ENCODE measurements at places on chromosomes 1 and 21.

GRCh38 chr1:76595024-76595423 is 272.3 kb upstream of the ST6GALNAC5 start:
- no peak for DNase-seq

DNA sequence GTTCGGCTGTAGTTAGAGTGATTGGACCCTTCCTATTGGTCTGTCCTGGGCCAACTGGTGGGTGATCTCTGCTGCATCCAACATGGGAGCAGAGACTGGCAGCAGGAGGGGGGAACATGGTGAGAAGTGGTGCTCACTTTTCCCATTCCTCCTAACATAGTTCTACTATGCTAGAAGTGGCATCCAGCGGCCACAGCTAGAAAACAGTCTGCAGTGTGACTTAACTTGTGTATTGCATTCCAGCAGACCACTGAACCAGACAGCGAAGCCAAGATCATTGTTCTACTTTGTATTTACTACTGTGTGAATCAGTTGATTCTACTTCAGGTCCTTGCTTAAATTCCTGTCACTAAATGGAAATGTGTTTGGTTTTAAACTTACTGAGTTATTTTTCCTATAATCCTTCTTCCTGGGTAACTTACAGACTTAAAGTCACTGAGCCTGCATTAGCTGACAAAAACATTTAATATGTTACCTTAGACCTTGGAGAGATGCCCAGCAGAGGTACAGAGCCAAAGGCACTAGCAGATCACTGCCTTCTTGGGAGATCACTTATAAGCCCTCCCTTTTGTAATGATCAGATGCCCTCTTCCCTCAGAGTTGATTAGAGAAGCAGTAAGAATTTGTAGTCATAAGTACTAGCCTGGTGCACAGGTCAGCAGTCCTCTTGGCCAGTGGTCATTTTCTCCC is 8.2 kb downstream of the FABP3 start:
- DNase-seq = no peak

DNA sequence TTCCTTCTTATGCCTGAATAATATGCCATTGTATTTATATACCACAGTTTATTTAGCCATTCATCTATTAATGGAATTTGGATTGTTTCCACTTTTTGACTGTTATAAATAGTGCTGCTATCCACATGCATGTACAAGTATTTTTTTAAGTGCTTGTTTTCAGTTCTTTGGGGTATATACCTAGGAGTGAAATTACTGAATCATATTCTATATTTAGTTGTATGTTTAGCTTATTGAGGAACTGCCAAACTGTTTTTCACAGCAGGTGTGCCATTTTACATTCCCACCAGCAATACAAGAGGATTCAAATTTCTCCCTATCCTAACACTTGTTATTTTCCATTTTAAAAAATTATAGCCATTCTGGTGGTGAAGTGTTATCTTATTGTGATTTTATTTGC is 7.6 kb upstream of the HJV start:
- no peak for DNase-seq

DNA sequence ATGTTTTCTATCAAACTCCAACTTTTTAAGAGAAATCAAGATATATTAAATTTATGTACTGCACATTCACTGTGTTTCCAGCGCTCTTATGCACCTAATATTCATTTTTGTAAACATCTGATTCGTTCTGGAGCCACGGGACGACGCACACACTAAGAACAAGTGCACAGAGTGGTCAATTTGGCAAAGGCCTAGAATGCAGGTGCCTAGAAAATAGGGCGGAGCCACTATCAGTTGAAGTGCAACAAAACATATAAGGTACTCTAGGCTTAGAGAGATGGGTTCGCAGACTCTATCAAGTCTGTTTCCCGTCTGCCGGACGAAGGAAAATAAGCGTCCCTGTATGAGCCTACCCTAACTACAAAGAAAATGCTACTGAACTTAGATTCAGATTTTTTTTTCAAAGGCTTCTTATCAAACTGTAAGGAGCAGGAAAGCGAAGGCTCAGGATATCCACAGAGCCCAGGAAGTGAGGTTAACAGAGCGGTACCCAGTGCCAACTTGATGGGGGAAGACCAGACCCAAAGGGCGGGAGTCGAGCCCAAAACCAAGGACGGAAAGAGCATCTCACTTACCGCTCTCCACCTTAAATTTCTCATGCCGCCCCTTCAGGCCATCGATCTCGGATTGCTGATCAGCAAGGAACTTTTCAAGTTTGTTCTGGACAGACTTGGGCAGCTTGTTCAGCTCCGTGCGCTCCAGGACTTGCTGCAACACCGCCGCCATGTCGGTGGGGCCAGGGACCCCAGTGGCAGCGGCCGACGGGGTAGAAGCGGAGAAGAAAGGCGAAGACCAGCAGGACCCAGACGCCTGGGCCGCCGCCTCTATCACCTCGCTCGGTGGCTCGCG is 526 bp downstream of the TPR start:
- peak; percentile 10 for DNase-seq

DNA sequence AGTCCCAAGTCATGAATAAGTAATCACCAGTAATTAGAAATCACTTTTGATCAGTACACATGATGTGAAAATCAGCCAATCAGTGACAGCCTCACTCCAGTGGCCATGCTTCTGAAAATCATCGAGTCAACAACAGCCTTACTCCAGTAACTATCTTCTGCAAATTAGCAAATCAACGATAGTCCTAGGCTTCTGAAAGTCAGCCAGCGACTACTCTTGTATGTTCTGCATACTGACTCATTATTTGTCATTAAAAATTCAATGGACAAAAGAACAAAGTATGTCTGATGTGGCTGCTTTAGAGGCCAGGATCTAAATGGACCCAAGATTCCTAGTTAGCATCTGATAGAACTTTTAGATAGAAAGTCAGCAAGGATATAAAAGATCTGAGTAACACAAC is 102.5 kb downstream of the GPR52 start:
- DNase-seq = no peak

GRCh38 chr1:62433861-62434617 is 2.8 kb upstream of the USP1 start:
- DNase-seq = peak; percentile 64

GRCh38 chr1:180027949-180028445 is 73.4 kb downstream of the CEP350 start:
- DNase-seq = no peak

DNA sequence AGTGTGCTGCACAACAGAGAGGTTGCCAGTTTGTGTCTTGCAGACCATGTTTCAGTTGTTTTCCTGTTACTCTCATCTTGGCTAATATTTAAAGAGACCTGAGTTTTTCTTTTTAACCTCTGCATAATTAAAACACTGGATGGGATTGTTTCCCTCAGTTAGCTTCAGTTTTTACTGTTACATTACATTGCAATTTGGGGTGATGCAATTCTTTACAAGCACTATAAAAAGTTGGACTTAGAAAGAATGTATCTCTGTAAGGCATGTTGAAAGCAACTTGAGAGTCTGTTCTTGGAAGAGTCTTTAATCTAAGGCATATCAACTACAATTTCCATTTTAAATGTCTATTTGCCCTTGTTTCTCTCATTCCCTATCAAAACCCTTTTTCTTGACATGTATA is 99.1 kb downstream of the DNM3 start:
- no peak for DNase-seq

- DNase-seq = no peak
These were observed 161.8 kb upstream of the PDE4B start for GRCh38 chr1:65630855-65631254.

DNA sequence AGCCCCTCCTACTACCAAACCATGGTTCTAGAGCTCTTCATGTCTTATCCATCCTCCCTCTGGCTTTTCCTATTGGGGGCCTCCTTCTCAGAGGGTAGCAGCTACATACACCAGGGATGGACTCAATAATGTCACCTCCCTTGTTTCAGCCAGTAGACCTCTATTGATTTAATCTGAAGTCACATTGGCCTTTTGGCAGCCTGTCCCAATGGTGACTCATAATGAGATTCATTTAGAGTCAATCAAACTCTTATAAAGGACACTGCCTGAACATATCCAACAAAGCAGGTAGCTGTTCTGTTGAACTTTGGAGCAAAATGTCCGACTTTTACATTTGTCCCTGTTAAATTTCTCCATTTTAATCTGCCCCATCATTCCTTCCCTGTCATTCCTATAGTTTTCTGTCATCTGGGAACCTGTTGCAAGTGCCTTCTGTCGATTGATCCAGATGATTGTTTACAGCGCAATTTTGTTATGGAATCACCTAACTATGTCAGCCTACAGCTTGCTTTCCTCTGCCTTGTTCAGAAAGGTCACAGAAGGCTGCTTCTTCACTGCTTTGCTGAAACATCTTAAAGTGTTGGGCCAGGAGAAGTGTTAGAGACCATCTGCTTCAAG is 105.9 kb downstream of the ETS2 start:
- no peak for DNase-seq

DNA sequence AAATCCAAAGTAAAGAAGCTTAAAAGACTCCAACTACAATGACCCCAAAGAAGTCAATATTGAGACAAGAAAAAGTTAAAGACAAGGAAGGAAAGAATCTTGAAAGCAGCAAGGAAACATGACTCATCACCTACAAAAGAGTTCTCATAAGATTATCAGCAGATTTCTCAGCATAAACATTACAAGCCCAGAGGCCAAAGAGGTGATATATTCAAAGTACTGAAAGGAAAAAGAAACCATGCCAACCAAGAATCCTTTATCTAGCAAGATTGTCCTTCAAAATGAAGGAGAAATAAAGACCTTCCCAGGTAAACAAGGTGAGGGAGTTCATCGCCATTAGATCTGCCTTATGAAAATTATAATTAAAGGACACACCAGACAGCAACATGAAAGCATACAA is 49.8 kb downstream of the CSMD2 start:
- DNase-seq = no peak

DNA sequence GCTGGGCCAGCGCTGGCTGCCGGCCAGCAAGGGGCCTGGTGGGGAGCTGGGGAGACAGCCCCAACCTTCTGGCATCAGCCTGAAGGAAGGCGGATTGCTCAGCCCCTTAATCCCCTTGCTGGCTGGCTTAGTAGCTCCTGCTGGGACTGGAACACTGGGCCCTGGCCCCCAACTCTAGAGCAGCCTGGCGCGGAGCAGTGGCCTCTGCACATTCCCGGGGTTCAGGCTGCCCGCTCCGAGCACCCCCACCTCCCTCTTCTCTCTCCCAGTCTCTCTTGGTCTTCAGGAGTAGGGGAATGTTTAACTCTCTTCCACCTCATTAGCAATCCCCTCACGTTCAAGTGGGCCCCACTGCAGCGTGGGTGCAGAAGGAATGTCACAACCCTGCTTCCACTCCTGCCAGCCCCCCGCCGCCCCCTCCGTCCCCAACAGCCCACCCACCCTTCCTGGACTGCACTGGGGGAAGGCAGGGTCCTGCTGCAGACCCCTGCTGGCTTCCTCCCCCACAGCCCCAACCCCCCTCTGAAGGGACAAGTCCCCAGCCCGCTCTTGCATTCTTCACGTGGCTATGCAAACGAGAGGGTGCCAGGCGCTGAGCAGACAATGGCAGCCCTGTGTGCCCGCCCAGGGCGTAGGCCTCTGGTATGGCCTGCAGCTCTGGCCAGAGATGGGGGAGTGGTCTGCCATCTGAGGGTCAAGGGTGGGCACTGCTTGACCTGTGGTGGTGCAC is 980 bp upstream of the CLDN19 start:
- peak; percentile 51 for DNase-seq

- DNase-seq = no peak
These were observed 796.3 kb downstream of the LRRIQ3 start for GRCh38 chr1:73401666-73402065.

DNA sequence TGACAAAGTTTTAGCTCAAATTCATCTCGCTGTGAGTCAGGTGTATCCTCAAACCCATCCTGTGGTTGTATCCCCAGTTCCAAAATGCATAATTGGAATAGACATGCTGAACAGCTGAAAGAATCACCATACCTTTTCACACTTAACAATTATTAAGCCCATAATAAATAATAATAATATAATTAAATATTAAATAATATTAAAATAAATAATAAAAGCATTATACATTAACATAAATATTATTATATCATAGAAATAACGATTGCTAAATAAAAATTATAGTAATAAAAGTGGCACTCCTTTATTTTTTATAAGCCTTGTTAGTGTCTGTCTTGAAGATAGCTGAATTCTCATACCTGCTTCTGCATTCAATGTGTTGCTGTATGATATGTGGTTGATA is 257.5 kb upstream of the B3GALT2 start:
- no peak for DNase-seq

- DNase-seq = no peak
These were observed 66.9 kb upstream of the TINAGL1 start for GRCh38 chr1:31509124-31510072.

DNA sequence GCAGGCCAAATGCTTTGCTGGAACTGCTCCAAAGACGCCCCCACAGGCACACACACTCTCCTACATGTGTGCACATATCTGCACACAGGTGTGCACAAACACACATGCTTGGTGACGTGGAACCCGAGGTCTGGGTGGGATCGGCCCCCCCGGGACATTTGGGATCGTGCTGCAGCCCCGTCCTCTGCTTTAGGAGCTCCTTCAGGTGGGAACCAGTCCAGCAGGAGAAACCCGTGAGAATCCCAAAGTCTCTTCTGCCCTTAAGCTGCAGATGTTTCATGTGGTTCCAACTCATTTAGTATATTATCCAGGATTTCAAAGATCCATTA is 38.6 kb downstream of the UBE2G2 start:
- DNase-seq = no peak

GRCh38 chr21:35437941-35438340 is 388.8 kb upstream of the RUNX1 start:
- no peak for DNase-seq

- DNase-seq = no peak
These were observed 28.1 kb downstream of the PLXNA2 start for GRCh38 chr1:208216062-208216461.

GRCh38 chr1:193019442-193020026 is 39.6 kb downstream of the UCHL5 start:
- peak; percentile 54 for DNase-seq

DNA sequence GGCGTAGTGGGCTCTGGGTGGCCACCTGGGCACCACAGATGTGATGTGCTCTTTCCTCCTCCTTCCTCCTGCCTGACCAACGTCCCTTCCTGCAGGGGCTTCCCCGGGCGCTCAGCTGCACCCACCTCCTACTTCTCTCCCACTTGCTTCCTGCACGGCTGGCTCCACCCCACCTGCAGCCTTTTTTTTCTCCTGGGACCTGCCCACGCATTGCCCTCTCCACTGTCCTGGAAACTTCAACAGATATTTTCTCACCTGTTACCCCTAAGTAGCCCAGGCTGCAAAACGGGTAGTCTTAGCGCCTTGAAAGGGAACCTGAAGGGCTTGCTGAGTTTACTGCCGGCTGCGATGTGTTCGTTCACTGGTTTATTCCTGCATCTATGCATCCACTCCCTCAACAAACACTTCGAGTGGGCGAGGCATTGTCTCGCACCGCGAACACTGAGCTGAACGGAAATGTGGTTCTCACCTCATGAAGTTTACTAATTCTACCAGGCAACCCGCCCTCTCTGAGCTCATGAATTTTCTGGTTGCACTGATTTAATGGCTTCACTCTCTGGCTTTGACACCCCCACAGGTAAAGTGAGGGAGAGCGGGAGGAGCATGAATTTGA is 23.6 kb downstream of the ZBTB18 start:
- peak; percentile 21 for DNase-seq

GRCh38 chr1:239587066-239587465 is 200.7 kb downstream of the CHRM3 start:
- DNase-seq = no peak

GRCh38 chr1:54401799-54402198 is 4.4 kb downstream of the SSBP3 start:
- no peak for DNase-seq

GRCh38 chr1:93617670-93618499 is 63.8 kb downstream of the BCAR3 start:
- DNase-seq = no peak

GRCh38 chr1:178055779-178056471 is 38.0 kb upstream of the RASAL2 start:
- no peak for DNase-seq
